ENCODE measurements at places on chromosomes 3 and 15.

- no peak for DNase-seq
These were observed 65.5 kb downstream of the KAT2B start for GRCh38 chr3:20105513-20106280.

DNA sequence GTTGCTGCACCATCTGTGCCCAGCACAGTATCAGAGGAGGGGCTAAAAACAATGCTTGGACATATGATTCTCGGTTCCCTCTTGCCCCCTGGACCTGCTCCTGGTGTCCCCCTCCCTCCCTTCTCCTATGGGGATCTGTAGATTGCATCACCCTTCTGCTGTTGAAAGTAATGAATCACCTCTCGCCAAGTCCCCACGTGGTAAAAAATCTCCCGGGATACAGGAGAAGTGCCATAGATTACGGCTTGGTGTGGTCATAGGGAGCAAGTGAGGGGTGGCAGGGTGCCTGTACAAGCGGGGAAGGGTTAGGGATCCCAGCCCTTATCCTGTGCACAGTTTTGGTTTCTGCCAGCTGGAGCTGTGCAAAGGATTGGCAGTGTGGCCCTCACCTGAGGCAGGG lies 37.7 kb downstream of the AMOTL2 start:
- DNase-seq, result no peak

- DNase-seq, result no peak
These were observed 10.7 kb downstream of the MTHFS start for GRCh38 chr15:79886124-79886523.

GRCh38 chr3:172616031-172616461 lies 92.8 kb upstream of the TNFSF10 start:
- DNase-seq, result no peak

GRCh38 chr15:65494076-65494475 lies 23.4 kb downstream of the DPP8 start:
- no peak for DNase-seq

GRCh38 chr3:151346292-151346691 lies 16.9 kb upstream of the P2RY13 start:
- no peak for DNase-seq

DNA sequence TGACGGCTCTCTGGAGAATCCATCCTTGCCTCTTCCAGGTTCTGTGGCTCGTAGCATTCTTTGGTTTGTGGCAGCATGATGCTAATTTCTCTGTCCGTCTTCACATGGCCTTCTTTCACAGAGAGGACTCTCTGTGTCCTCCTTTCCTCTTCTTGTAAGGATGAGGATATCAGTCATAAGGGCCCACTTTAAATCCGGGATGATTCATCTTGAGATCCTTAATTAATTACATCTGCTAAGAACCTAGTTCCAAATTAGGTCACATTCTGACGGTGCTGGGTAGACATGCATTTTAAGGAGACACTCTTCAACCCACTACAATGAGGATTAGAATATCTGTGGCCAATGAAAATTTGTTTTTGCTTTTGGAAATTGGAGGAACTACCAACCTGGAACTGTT lies 15.7 kb upstream of the GXYLT2 start:
- no peak for DNase-seq

Data from HS-27A (cell line).